ENCODE measurements at places on chromosomes 3 and 15. TPM values are rescaled to one million over a fixed set of nuclear protein-coding genes. Genes with fewer than 3 reads are reported as not detected.

FOXB1 gene
- not detected for total RNA-seq

MASP1 gene
- total RNA-seq: 319 TPM

LYZL4 gene
- total RNA-seq: not detected

IL12A gene
- 0.43 TPM for total RNA-seq

HEG1 gene
- total RNA-seq: 197 TPM

ANXA2 gene
- total RNA-seq: 2,506 TPM

SAMMSON gene
- not detected for total RNA-seq

TGM4 gene
- not detected for total RNA-seq

AADACL2 gene
- total RNA-seq: not detected

SCAMP2 gene
- total RNA-seq: 13.5 TPM

RHCG gene
- total RNA-seq: 0.14 TPM

Measured in smooth muscle cell of bladder (primary cell).